Adrenal gland (tissue), 19 donors: ENCODE measurements at places on chromosomes 7 and 10.
A peak's percentile ranks its signal among the peaks of the same experiment; 100 is the strongest.

- H3K36me3 ChIP-seq, result no peaks in the 10 kb centered on the region
- DNase-seq, result no peak
- no peak overlapping the region for H3K4me3 ChIP-seq
- H3K27me3 ChIP-seq, result no peaks in the 10 kb centered on the region
- H3K27ac ChIP-seq, result no peak overlapping the region
Measured at GRCh38 chr7:159096736-159097581, 47.7 kb downstream of the VIPR2 start.

DNA sequence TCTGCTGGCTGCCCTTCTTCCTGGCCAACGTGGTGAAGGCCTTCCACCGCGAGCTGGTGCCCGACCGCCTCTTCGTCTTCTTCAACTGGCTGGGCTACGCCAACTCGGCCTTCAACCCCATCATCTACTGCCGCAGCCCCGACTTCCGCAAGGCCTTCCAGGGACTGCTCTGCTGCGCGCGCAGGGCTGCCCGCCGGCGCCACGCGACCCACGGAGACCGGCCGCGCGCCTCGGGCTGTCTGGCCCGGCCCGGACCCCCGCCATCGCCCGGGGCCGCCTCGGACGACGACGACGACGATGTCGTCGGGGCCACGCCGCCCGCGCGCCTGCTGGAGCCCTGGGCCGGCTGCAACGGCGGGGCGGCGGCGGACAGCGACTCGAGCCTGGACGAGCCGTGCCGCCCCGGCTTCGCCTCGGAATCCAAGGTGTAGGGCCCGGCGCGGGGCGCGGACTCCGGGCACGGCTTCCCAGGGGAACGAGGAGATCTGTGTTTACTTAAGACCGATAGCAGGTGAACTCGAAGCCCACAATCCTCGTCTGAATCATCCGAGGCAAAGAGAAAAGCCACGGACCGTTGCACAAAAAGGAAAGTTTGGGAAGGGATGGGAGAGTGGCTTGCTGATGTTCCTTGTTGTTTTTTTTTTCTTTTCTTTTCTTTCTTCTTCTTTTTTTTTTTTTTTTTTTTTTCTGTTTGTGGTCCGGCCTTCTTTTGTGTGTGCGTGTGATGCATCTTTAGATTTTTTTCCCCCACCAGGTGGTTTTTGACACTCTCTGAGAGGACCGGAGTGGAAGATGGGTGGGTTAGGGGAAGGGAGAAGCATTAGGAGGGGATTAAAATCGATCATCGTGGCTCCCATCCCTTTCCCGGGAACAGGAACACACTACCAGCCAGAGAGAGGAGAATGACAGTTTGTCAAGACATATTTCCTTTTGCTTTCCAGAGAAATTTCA is 1.7 kb downstream of the ADRB1 start:
- H3K27me3 ChIP-seq, result peaks cover 36% of the 10 kb centered on the region
- H3K4me1 ChIP-seq, result no peaks in the 10 kb centered on the region
- no peaks in the 10 kb centered on the region for H3K36me3 ChIP-seq
- DNase-seq, result peak; percentile 23

- no peak overlapping the region for H3K4me3 ChIP-seq
- DNase-seq, result peak; percentile 56
- H3K4me1 ChIP-seq, result no peaks in the 10 kb centered on the region
- H3K27me3 ChIP-seq, result peaks cover 4% of the 10 kb centered on the region
Measured at GRCh38 chr7:45881759-45882464, 6.4 kb upstream of the IGFBP1 start.

- no peak for DNase-seq
- H3K4me1 ChIP-seq, result no peaks in the 10 kb centered on the region
- no peak overlapping the region for H3K27ac ChIP-seq
- H3K36me3 ChIP-seq, result no peaks in the 10 kb centered on the region
Measured at GRCh38 chr10:1213252-1214070, 157.3 kb downstream of the WDR37 start.
